ENCODE measurements at places on chromosomes 12 and 14.

DNA sequence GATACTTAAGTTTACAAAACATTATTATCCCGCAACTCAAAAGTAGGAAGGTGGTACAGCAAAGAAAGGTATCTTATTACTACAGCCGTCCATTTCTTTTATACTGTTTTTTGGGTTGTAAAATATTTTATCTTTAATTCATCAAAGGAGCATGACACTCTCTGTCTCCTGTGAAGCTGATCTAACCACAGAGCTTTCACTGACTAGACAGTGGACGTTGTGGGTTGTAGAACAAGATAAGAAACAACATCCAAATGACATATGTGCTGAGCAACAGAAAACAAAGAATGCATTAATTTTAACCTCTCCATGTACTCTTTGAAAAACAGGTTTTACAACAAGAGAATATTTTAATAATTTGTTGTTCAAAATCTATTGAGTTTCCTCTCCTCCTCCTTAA is 195.9 kb upstream of the FBXO33 start:
- DNase-seq, result no peak

DNA sequence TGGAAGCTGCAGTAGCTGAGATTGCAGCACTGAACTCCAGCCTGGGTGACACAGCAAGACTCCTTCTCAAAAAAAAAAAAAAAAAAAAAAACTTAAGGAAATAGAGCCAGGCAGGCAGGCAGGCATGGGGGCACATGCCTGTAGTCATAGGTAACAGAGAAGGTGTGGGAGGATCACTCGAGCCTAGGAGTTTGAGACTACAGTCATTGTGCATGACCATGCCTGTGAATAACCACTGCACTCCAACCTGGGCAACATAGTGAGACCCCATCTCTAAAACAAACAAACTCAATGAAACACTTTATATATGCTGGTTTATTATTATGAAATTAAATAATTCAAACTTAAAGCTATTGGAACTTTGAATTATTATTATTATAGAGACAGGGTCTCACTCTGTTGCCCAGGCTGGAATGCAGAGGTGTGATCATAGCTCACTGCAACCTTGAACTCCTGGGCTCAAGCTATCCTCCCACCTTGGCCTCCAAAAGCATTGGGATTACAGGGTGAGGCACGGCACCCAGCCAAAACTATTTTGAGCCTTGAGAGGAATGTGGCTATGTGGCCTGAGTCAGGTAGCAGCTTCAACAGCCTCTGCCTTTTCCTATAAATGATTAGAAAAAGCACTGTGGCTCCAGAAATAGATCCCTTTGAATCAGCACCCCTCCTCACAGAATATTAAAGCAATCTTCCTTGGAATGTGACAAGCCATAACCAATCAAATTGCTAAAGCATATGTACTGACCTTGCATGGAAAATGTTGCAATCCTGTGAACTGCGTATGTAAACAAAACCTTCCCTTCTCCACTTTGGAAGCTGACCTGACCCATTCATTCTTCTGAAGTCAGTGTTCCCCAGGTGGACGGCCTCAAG is 34.7 kb upstream of the YY1 start:
- no peak for DNase-seq

DNA sequence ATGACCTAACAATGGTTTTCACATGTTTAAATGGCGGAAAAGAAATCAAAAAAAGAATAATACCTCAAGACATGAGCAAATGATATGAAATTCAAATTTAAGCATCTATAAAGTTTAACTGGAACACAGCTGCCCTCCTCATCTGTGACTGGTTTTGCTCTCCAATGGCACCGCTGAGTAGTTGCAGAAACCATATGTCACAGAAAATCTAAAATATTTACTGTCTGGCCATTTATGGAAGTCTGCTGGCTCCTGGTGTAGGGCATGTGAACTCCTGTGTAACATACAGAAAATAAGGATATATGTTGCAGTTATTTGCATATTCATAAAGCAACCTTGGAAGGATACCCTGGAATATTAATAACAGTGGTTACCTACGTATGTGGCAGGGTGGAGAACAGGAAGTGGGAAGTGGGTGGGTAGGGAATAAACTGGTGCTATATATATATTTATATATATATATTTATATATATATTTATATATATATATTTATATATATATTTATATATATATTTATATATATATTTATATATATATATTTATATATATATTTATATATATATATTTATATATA is 48.4 kb downstream of the LTBP2 start:
- DNase-seq, result no peak

- no peak for DNase-seq
Observed at GRCh38 chr12:131702573-131702877, 8.4 kb upstream of the SFSWAP start.

GRCh38 chr12:93242154-93242972 is 135.4 kb upstream of the NUDT4 start:
- DNase-seq, result no peak

DNA sequence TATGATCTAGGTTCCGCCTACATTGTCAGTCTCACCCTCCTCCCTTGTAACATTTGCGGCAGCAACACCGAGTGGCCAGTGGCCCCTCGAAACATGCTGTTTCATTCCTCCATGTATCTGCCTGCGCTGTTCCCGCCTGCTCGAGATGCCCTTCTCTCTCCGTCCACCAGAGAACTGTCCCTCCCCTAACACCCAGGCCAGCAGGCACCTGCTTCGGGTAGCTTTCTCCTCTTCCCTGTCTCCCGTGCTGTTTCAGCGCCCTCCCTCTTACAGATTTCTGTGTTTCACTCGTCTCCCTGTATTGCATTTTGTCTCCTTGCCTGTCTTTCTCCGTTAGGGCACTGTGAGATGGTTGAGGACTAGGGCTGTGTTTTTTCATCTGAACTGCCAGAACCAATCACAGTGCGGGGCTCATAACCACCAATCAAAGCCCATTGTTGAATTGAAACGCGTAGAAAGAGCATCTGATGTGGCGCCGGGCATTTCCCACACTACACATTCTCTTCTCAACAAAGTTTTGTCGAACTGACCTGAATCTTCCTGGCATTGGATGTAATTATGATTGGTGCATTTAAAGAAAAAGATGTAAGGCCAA is 40.9 kb upstream of the ELK3 start:
- no peak for DNase-seq

DNA sequence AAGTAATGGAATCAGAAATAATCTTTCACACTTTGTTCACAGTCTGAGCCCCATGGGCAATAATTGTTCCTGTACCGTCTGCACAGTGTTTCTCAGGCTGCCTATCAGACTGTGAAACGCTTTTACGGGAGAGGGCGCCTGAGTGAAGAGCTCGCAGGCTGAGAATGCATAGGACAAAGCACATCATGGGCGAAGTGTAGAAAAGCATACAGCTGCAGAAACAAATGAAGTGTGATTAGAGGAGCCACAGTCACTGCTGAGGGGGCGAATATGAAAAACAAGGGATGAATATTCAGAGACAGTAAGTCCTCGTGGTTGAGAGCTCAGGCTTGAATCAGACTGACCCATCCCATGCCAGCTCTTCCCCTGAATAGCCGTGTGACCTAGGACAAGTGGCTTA is 438.4 kb upstream of the DCN start:
- no peak for DNase-seq

GRCh38 chr14:54711812-54712464 is 145.0 kb downstream of the SAMD4A start:
- DNase-seq, result no peak

DNA sequence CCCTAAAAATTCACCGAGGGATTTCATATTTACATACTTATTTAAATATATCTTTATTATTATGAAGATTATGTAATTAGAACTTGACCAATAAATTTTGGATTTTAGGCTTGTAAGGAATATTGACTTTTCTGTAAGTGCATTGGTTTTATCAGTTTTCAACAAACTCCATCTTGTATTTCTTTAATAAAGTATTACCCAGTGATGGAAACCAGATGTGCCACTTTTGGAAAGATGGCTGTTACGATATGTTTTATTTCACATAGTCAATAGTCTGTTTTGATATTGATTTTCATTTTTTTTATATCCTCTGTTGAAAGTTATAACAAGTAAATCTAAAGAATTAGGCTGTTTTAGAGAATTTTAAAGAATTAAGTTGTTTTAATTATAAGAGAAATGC is 1.8 kb downstream of the MON2 start:
- DNase-seq, result no peak

GRCh38 chr12:851913-852312 is 97.6 kb downstream of the RAD52 start:
- DNase-seq, result peak; percentile 58

- no peak for DNase-seq
Observed at GRCh38 chr12:129821964-129822363, 81.9 kb downstream of the TMEM132D start.

DNA sequence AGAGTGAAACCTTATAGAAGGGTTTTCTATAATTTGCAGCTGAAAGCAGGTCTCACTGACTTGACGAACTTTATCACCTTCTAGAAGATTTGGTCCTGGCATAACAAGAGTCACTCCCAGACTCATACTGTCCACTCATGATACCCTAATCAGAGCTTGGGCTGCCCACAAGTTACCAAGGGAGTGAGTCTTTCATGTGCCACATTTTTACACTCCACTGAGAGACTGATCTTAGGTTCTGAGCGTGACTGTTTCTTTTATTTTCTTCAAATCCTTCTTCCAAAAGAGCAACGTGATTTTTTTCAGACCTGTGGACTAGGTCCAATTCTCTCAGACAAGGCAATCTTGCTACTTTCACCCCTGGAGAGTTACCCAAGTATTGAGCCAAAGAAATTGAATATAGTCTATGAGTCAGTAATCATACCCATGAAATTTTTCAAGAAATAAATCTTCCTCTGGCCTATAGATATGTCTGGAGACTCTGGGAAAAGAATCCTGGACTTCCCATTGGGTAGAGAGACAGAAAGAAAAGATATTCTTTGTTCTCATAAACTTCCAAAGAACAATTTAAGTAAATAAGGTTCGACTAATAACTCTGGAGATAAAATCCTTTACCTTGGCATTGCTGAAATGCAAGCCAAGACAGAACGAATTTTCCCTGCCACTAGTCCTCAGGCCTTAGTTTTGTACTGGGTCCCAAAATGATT is 26.9 kb downstream of the SIX1 start:
- DNase-seq, result no peak

DNA sequence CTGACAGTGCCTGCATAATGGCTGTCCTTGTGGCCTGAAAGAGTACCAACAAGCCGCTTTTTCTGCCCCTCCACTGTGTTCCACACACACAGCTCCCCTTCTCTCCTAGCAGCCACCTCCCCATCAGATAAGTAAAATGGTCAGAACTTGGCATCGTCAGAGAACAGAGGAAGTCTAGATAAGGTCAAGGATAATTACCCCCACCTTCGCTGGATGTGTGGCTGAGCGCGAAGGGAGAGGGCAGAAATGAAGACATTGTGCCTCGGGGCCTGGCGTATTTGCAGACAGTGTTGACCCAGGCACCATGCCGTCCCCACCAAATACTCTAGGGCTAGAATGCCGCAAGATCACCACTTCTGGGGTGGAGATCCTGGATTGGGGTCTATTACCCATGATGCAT is 30.6 kb downstream of the FBXO21 start:
- no peak for DNase-seq

- no peak for DNase-seq
Observed at GRCh38 chr12:40192704-40193255, 32.0 kb upstream of the LRRK2 start.

DNA sequence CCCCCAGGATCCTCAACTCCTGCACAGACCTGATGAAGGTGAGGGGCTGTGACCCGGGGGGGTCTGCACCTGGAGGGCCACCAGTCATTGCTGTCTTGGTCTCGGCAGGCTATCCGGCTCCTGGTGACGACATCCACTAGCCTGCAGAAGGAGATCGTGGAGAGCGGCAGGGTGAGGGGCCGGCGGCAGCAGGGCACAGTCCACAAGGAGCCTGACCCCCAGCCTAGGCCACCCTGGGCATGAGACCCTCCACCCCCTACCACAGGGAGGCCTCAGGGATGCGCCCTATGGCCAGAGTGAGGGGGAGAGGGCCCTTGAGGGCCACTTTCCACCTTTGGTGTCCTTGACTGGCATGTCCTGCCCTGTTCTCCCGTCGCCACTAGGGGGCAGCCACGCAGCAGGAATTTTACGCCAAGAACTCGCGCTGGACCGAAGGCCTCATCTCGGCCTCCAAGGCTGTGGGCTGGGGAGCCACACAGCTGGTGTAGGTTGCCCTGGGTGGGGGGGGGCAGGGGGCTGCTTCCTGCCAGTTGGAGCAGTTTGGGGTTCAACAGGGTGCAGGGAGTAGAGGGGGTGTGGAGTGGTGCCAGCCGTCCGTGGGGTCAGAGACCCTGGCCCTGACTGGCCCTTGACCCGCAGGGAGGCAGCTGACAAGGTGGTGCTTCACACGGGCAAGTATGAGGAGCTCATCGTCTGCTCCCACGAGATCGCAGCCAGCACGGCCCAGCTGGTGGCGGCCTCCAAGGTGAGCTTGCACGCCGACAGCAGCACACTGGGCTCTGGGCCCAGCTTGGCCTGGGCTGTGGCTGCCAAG is 25.0 kb downstream of the HIP1R start:
- no peak for DNase-seq

- no peak for DNase-seq
Observed at GRCh38 chr12:118742431-118742830, 238.9 kb upstream of the SRRM4 start.

GRCh38 chr12:62516927-62517326 is 50.3 kb downstream of the MON2 start:
- DNase-seq, result no peak

DNA sequence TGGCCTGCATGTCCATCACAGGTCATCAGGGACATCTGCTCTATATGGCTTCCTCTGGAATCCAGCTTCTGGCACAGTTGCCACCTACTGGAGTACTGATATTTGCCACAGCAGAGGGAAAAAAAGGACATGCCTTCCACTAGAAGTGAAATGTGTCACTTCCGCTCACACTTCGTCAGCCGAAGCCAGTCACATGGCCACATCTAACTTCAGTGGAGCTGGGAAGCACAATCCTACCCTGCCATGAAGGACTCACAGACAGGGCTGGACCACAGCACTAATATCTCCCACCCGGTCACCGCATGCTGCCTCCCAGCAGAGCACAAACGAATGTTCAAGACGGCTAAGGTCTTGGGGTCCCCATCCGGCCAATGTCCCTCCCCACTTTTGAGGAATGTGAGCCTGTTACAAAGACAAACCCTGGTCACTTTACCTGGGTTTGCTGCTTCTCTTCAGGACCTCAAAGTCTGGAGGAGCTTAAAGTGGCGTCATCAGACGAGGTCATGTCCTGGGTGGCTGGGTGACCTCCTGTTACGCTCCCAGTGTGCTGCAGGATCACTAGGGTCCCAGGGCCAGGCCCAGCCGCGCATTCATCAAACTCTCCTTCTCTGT is 98.6 kb downstream of the GCH1 start:
- no peak for DNase-seq
